ENCODE measurements at places on chromosomes 2 and 18. TPM values are rescaled to one million over a fixed set of nuclear protein-coding genes. Genes with fewer than 3 reads are reported as not detected.

GRCh38 chr2:157267476-157267875 is 10.0 kb downstream of the GALNT5 start:
- H3K4me3 ChIP-seq, result no peak overlapping the region
- DNase-seq, result no peak
- no peaks in the 10 kb centered on the region for H3K27me3 ChIP-seq
- H3K4me1 ChIP-seq, result peaks cover 29% of the 10 kb centered on the region
- H3K36me3 ChIP-seq, result peaks cover 17% of the 10 kb centered on the region

DNA sequence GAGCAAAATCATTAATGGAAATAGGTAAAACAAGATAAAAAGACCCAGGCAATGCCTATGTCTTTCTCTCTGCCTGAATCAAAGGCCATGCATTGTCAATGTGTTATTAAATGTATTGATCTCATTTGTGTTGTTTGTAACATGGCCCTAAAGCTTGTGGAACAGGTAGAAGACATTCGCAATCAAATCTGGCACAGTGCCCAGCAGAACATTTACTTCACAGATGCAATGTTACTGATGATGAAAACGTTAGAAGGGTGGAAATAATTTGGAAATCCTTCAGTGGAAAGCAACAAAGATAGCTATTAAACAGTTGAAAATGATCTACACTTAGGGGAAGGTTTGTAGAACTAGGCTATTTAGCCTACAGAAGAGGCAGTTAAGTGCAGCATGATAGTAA is 368.2 kb downstream of the EPHA4 start:
- DNase-seq, result no peak
- no peaks in the 10 kb centered on the region for H3K27me3 ChIP-seq
- no peaks in the 10 kb centered on the region for H3K36me3 ChIP-seq

DNA sequence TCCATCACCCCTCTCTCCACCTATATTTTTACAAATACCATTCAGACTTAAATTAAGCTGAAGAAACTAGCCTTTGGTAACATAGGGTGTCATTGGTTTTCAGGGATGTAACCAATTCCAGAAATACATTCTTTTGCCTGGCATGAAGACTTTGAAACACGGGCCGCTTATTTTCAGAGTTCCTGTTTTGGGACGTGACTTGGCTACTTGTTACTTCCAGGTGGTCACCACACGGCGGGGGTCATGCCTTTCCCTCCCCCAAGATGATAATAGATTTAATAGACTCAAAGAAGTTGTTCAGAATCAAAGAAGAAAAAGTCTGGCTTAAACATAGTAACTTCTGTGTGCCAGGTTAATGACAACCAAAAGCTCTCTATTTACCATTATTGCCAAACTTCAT is 110.6 kb downstream of the SEPTIN10 start:
- H3K4me3 ChIP-seq, result no peak overlapping the region
- H3K4me1 ChIP-seq, result 0 out of 2 replicates have a peak, but pooled peaks cover 2% of the 10 kb centered on the region
- no peaks in the 10 kb centered on the region for H3K27me3 ChIP-seq
- H3K36me3 ChIP-seq, result no peaks in the 10 kb centered on the region
- DNase-seq, result no peak

- no peak overlapping the region for H3K27ac ChIP-seq
- H3K27me3 ChIP-seq, result no peaks in the 10 kb centered on the region
Measured at GRCh38 chr18:13513021-13513420, 213.3 kb downstream of the FAM210A start.

- H3K27me3 ChIP-seq, result no peaks in the 10 kb centered on the region
- H3K27ac ChIP-seq, result peak overlapping the region; percentile 22
- H3K36me3 ChIP-seq, result no peaks in the 10 kb centered on the region
- H3K4me1 ChIP-seq, result peaks cover 14% of the 10 kb centered on the region
- peak; percentile 61 for DNase-seq
Measured at GRCh38 chr2:202941771-202942170, 29.7 kb downstream of the CARF start.

DNA sequence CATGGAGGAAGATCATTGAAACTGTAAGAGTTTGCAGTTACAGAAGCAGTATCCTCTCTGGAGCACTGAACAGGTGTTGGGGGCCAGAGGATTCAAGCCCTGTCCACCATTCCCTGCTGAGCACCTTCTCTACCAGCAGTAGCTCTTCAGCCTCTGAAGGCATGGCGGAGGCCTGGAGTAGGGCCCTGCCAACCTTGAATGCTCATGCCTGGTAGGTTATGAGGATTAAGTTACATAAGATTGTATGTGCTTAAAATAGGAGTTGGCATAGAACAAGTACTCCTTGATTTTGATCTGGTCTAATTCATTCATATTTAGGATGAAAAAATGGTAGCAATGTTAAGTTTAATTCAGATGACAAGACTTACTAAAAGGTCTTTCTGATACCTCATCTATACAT is 40.2 kb downstream of the FMNL2 start:
- H3K4me3 ChIP-seq, result no peak overlapping the region
- H3K27me3 ChIP-seq, result no peaks in the 10 kb centered on the region
- H3K36me3 ChIP-seq, result no peaks in the 10 kb centered on the region

DNA sequence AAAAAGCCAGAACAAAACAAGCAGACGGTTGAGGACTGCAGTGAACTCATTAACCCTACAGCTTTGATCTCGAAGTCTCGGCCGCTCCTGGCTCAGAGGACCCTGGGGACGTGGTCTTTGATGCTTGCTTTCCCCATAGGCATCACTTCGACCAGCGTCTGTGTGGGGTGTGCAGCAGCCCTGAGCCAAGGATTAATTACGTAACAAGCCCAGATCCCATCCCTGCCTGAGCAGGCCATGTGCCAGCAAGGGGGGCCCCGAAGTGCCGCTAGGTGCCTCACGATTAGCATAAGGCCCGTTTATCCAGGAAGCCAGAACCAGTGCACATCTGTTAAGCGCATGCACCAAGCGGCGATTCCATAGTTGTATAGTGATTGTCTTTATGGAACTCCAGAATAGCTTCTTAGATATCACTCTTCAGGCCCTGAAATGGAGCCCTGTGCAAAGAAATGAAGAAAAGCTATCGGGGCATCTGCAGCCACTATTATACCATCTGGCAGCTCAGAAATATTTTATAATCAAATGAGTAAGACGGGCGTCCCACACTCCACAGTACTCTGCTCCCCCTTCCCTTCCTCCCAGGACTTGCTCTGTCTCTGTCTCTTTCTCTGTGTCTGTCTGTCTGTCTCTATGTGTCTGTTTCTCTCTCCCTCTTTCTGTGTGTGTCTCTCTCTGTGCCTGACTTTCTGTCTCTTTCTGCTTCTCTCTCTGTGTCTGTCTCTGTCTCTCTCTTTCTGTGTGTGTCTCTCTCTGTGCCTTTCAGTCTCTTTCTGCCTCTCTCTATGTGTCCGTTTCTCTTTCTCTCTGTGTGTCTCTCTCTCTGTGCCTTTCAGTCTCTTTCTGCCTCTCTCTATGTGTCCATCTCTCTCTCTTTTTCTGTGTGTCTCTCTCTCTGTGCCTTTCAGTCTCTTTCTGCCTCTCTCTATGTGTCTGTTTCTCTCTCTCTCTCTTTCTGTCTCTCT is 41.7 kb downstream of the HPCAL1 start:
- peak; percentile 26 for DNase-seq
- no peaks in the 10 kb centered on the region for H3K27me3 ChIP-seq
- no peak overlapping the region for H3K4me3 ChIP-seq
- H3K36me3 ChIP-seq, result no peaks in the 10 kb centered on the region

DNA sequence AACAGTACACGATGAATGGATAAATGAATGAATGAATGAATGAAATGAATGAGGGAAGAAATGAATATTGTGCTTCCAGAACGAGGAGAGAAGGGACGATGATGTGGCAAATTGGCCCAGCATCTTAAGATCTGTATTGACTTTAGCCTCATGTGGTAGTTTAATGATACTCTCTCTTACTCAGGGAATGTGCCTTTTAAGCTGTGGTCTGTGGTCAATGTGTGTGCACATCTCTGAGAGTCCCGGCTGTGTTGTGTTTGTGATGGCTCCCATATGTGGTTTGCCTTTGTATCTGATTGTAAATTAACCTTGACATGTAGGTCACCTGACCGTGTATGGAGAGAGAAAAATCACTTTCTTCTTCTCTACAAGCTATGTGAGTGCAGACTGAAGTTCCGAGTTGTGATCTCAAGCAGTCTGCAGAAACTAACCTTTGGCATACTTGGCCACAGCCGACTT is 91.2 kb downstream of the NEDD4L start:
- H3K4me1 ChIP-seq, result peaks cover 4% of the 10 kb centered on the region
- 0 out of 2 replicates have a peak, but pooled peaks cover 5% of the 10 kb centered on the region for H3K27me3 ChIP-seq
- H3K27ac ChIP-seq, result no peak overlapping the region
- H3K36me3 ChIP-seq, result no peaks in the 10 kb centered on the region

GRCh38 chr2:56613920-56614319 is 430.1 kb downstream of the CCDC85A start:
- H3K4me3 ChIP-seq, result no peak overlapping the region
- H3K36me3 ChIP-seq, result no peaks in the 10 kb centered on the region
- H3K27me3 ChIP-seq, result no peaks in the 10 kb centered on the region
- peak; percentile 20 for DNase-seq
- no peaks in the 10 kb centered on the region for H3K4me1 ChIP-seq
- no peak overlapping the region for H3K27ac ChIP-seq

DNA sequence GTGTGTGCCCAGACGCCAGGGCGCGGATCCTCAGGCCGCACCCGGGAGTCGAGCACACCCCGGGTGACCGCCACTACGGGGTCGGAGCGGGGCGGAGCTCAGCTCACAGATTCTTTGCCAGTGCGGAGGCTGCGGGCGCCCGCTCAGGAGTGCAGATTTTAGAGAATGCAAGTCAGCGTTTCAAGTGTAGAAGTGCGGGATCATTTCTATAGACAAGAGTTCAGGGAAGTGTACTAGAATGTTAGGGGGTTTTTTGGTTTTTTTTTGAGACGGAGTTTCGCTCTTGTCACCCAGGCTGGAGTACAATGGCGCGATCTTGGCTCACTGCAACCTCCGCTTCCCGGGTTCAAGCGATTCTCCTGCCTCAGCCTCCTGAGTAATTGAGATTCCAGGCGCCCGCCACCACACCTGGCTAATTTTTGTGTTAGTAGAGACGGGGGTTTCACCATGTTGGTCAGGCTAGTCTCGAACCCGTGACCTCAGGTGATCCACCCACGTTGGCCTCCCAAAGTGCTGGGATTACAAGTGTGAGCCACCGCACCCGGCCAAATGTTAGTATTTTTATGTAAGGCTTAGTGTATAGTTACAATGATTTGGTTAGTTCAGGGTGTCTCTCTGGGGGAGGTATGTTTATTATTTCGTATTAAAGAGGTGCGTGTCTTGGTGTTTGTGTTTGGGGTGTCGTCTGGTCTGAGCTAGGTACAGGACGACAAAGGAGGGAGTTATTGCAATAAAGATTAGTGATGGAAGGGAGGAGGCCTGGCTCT is 619 bp upstream of the FAM168B start:
- peak; percentile 85 for DNase-seq
- no peaks in the 10 kb centered on the region for H3K27me3 ChIP-seq
- H3K4me3 ChIP-seq, result peak overlapping the region; percentile 87
- H3K36me3 ChIP-seq, result peaks cover 3% of the 10 kb centered on the region

The ROCK2 gene
- polyA plus RNA-seq, result 12.3 TPM

The GLI2 gene
- 9.0 TPM for polyA plus RNA-seq

The RBM43 gene
- 2.4 TPM for polyA plus RNA-seq

The TTR gene
- polyA plus RNA-seq, result not detected

The INHA gene
- polyA plus RNA-seq, result 0.36 TPM

The SLC11A1 gene
- 0.16 TPM for polyA plus RNA-seq

The TUBB8B gene
- polyA plus RNA-seq, result not detected

The OR6B3 gene
- not detected for polyA plus RNA-seq

The ITGA4 gene
- polyA plus RNA-seq, result 26.3 TPM

The CRYGD gene
- polyA plus RNA-seq, result not detected

The CRYGC gene
- not detected for polyA plus RNA-seq

The PLGLB1 gene
- polyA plus RNA-seq, result 1.4 TPM

Measured in GM23248 (cell line).